Airway epithelial cell (primary cell): ENCODE measurements at places on chromosomes 12 and 14. TPM values are rescaled to one million over a fixed set of nuclear protein-coding genes. Genes with fewer than 3 reads are reported as not detected.

Gene CEBPE
- not detected in 2 replicates for total RNA-seq

Gene AREL1
- total RNA-seq, result 24.4 and 24.8 TPM in 2 replicates

Gene ETFRF1
- 15.2 and 26.9 TPM in 2 replicates for total RNA-seq

Gene RTRAF
- 86.0 and 95.3 TPM in 2 replicates for total RNA-seq

Gene KRT74
- total RNA-seq, result 0.21 and 0.33 TPM in 2 replicates

Gene RERGL
- not detected in 2 replicates for total RNA-seq

Gene NTS
- not detected in 2 replicates for total RNA-seq

Gene PPP4R3A
- total RNA-seq, result 37.4 and 42.0 TPM in 2 replicates

Gene PRPH
- not detected in 2 replicates for total RNA-seq

Gene ASPG
- 1.8 TPM in 1 of 2 replicates, not detected in the other for total RNA-seq
